Stimulated activated CD4-positive, alpha-beta T cell treated with anti-CD3 and anti-CD28 coated beads, Interleukin-1b, Interleukin-23, amount 100 ng/mL, for 4 hours (primary cell): ENCODE measurements at places on chromosomes 12 and 14.

DNA sequence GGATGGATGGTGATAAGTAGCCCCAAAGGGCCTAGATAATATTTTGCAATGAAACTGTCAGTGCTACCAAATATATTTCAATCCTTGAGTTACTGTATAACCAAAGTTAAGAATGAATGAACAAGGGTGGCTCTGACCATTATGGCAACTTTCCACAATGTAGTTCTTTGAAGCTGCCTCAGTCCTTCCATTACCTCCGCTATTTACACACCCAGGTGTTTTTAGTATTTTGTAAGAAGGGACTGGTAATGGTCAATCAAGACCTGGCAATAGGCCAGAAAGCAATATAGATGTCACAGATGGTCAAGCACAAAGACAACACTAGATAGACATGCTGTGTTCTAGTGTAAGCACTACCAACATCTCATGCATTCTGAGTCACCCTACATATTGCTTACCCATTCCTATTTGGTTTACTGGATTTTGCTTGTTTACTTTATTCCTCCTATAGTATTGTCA lies 16.3 kb downstream of the DUSP16 start:
- no peak for DNase-seq

DNA sequence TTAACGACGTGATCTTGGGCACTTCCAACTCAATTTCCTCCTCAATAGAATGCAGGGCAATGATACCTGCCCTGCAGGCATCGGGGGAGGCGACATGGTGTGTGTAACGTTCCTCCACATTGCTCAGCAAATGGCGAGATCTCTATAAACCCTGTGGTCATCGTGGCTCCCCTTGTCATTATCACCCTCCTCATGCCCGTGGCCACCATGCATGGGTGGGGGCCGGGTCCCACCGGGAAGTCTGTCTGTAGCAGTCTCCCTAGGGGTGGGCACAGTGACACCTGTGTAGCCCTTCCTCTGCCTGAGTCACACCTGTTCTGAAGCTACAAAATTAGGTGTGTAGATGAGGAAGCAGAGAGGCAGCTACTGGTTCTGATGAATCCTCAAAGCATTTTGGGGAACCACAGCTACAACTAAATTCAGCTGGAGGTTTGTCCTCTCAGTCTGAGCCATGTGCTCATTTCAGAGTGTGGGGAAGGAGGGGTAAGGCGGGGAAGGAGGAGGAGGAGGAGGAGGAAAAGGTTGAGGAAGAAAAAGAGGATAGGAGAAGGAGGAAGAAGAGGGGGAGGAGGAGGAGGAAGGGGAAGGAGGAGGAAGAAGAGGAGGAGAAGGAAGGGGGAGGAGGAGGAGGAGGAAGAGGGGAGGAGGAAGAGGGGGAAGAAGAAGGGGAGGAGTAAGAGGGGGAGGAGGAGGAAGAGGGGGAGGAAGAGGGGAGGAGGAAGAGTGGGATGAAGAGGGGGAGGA lies 11.0 kb upstream of the CACNA2D4 start:
- no peak for DNase-seq

DNA sequence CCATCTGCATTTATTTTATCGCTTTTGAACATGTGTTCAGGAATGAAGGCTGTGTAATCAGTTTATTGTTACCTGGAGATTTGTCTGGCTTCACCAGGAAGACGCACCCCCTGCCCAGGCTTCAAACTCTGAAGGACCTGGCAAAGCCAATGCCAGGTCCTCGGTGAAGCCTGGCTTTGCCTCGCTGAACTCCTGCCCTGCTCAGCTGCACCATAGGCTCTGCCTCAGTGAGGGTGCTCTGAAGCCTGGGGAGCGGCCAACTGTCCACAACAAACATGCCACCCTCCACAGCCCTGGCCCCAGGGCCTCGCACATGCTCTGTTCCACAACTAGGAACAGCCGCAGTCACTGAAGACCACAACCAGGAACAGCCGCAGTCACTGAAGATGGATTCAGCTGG lies 66.9 kb downstream of the NTF3 start:
- no peak for DNase-seq

DNA sequence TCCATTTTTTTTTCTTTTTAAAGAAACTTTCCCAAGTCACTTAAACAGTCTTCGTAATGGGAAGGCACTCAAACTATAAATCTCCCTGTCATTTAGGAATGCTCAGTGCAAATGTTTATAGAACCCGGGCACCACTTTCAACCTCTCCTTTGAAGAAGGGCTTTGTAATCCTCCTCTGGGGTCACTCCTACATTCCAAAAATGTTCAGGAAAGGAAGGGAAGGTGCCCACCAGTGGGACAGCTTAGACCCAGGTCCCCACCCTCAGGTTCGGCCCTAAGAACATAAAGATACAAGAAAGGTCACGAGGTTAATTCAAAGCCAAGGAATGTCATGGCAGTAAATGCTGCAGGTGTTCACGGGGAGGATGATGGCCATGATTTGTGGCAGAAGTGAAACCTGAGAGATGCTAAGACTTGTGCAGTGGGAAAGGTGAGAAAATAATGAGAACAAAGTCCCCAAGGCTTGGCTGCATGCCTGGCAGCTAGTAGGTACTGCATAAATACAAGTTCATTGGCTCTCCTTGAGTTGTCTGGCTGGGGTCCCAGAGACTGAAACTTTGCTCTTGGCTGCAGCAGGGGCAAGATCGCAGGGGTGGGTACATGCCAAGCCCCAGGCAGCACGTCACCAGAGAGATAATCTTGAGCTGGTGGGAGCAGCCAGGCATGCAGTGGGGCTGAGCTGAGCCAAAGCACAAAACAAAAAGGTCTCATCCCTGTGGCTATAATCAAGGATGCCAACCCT lies 21.1 kb downstream of the KRT18 start:
- no peak for DNase-seq

- DNase-seq = no peak
These were observed 16.1 kb upstream of the CHGA start for GRCh38 chr14:92906823-92907222.

- no peak for DNase-seq
These were observed 80.7 kb downstream of the GRIN2B start for GRCh38 chr12:13900718-13901117.

GRCh38 chr12:54019091-54019811 lies 9.0 kb upstream of the HOXC6 start:
- DNase-seq = no peak

DNA sequence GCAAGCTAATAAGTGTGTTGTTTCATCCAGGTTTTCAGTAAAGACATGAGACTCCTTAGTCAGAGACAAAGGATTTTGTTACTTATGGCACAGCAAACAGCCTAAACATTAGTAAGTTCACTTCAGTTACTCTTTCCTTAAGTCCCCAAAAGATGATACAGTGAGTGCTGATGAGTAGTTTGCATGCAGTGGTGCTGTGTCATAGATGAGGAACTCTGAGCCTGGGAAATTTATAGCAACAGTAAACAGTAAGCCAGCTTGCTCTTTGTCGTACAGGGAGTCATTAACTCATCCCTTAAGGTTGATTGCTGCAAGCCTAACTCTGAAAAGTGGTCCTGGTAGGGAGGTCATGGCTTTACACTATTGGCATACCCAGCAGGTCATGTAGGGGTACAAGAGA lies 208.6 kb upstream of the OR4E1 start:
- DNase-seq = no peak

DNA sequence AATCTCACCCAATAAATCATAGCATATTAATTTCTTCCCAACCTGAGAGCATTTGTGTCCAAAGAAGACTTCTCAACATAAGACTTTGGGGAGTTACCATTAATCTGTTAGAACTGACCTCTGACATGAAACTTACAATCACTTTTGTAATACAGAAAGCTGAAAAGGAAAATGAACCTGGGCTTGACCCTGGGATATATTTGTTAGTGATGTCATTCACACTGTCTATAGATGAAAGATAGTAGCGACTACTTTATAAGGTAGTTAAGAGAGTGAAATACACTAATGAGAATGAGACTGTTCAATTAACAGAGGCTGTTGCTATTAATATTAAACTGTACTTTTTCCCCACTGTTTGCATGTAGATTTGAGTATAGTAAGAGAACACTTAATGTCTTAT lies 1334.8 kb upstream of the TMEM132C start:
- no peak for DNase-seq

DNA sequence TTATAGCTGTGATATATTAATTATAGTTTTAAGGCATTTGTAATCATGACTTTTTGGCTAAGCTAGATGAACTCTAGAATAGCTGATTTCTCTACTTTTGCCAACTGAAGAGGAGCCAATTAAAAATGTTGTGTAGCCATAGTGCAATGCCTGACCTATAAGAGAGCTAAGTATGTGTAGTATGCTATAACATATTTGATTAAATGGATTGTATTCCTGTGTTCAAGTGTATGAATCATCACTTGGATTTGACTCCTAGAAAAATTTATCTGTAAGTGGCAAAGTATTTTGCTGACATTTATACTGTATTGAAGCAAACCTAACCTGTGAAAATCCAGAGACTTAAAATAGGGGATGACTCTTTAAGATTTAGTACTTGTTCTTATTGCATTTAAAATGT lies 34.2 kb downstream of the PCNX4 start:
- DNase-seq = no peak

DNA sequence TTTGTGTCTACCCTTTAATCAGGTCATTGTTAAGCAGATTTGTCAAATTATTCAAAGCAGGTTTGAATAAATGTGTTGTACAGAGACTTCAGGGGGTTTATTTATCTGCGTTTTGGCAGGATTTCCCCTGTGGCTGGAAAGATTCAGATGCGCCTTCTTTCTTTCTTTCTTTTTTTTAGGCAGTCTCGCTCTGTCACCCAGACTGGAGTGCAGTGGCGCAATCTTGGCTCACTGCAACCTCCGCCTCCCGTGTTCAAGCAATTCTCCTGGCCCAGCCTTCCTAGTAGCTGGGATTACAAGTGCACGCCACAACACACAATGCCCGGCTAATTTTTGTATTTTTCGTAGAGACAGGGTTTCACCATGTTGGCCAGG lies 6.3 kb upstream of the NANOGNB start:
- DNase-seq = no peak

GRCh38 chr12:96220902-96221301 lies 26.7 kb downstream of the ELK3 start:
- DNase-seq = no peak

GRCh38 chr14:104461676-104462449 lies 117.7 kb upstream of the C14orf180 start:
- no peak for DNase-seq

GRCh38 chr12:8605057-8605456 lies 7.6 kb downstream of the AICDA start:
- no peak for DNase-seq

DNA sequence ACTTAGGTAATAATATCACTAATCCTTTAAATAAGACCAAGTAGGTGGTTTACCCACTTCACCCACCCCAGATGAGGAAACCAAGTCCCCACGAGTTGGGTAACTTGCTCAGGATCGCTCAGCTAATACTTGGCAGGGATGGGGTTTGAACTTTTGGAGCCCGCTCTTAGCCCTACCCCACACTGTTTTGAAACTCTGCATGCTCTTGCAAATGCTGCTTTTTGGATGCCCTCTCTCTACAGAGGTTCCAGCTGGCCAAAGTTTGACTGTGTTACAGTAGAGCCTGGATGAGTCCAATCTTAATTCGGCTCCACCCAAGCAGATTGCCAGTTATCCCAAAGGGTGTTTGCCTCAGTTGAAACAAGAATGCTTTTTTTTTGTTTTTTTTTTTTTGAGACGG lies 6.8 kb downstream of the PLEKHG3 start:
- DNase-seq = no peak

DNA sequence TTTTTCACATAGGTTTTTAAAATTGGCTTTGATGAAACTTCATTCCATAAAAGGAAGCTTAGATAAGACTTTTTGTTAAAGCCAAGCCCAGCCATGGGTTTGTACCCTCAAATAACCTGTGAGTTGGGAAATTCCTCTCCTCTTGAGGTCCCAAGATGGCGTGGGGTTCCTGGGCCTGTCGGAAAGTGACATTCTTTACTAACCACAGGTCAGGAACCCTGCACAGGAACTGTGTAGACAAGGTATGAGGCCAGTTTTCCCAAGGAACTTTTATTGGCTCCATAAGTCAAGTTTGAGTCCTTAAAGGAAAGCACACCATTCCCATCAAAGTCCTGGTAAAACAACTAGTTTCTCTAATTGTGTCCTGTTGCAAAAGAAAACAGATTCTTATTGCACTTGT lies 65.0 kb upstream of the AMN start:
- DNase-seq = no peak

DNA sequence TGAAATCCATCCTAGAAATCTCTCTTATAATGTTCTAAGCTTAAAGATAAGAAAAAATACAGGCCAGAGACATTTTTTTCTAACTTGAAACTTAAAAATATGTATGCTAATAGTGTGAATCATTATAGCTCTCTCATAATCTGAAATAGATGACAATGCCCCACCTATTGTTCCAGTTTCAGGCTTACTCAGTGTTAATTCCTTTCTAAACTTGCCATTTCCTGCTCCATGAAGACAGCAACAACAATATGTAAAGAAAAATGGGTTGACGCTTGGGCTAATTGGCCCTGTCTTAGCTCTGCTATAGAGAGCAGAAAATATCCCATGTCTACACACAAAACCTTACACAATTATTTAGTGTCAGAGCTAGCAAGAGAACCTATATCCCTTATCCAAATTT lies 37.1 kb downstream of the LMO3 start:
- DNase-seq = no peak
